ENCODE measurements at places on chromosomes 2 and 18. TPM values are rescaled to one million over a fixed set of nuclear protein-coding genes. Genes with fewer than 3 reads are reported as not detected.

- no peak for DNase-seq
These were observed 136.6 kb downstream of the ZAP70 start for GRCh38 chr2:97849881-97850528.

DNA sequence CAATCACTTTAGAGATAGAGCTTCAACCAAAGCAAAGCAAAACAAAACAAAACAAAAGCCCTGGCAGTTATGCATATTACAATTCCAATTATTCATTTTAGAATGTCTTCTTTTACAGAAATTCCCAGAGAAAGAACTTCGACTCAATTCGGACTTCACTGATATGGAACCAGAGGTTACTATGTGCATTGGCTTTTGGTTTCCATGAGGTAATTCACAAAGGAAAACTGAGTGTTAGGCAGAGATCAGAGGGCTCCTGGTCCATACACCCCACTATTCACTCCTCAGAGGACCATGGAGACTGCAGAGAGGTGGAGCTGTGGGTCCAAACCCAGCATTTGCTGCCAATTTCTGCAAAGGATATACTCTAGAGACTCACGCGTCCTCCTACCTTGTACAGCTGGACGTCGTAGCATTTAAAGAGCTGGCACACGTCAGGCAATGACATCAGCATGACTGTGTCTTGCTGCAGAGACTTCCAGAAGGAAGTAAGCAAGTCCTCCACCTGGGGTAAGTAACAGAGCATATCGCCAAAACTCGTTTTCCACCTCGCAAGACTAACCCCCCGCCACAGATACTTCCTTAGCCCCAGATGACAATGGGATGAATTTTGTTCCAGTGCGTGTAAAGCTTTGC is 31.3 kb upstream of the CREG2 start:
- DNase-seq, result no peak

DNA sequence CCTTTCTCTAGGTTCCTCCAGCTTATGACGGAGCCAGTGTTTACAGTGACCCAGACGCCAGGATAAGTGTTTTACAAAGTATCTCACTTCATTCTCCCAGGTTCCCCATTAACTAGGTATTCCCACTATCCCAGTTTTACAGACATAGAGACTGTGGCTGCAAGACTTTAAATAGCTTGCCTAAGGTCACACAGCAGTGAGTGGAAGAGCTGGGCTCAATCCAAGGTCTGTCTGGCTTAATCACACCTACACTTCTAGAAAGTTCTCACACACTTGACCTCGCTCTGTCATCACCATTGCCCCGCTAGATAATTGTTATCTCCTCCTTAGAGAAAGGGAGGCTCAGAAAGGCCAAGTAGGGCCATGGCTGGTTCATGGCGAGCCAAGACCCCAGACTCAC is 110.2 kb downstream of the ANTXR1 start:
- no peak for DNase-seq

GRCh38 chr18:68150961-68151360 is 563.9 kb downstream of the TMX3 start:
- DNase-seq, result no peak

- DNase-seq, result peak; percentile 24
These were observed 76.2 kb downstream of the NPAS2 start for GRCh38 chr2:100895934-100896685.

Gene IL1F10
- total RNA-seq, result not detected

Gene EGR4
- not detected for total RNA-seq

All from transverse colon (tissue), 4 donors.